Sigmoid colon (tissue), 7 donors: ENCODE measurements at places on chromosomes 11 and 22. TPM values are rescaled to one million over a fixed set of nuclear protein-coding genes. Genes with fewer than 3 reads are reported as not detected.

The ABTB2 gene
- 1.3 TPM for total RNA-seq

DNA sequence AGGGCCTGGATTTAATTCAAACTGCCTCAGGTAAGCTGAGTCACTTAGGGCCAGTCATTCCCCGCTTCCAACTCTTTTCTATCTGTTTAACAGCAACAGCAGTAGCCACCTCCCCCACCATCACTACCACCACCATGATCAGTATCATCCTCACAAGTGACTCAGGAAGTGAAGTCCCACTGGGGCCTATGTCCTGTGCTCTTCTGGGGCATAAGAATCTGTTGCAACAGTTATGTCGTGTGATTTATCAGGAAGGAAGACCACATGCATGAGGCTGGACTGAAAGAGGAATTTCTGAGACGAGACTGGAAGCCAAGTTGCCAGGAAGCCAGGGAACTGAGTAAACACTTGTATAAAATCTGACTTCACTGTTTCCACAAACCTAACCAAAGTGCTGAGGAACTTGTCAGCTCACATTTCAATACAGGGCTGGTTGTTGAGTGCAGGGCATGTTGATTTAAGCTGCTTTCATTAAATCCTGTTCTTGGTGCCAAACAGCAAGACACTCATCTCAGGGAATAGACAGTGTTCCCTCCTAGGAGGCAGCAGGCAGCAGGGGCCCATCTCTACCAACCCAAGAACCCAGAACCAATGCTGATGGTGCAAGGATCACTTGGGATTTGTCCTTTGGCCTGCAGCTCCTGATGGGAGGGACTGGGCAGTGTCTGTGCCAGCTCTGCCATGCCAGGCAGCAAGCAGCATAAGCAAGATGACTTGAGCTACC lies 226.7 kb upstream of the NARS2 start:
- peak; percentile 86 for DNase-seq

The APOA4 gene
- not detected for total RNA-seq

DNA sequence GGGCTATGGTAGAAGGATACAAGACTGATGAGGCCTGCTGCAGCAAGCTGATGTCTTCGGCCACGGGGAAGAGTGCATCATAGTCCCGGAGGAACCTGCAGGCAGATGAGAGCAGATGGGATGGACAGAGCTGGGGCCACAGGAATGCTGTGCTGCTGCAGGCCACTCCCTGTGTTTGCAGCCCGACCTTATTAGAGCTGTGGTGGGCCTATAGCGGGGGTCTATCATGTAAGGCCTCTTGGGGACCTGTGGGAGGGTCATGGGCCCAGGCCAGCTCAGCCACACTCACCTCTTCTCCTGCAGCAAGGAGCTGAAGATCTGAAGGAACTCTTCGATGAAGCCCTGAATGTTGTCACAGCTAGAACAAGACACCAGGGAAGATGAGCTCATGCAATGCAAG lies 31.9 kb downstream of the ASCC2 start:
- no peak for DNase-seq

The TOM1 gene
- total RNA-seq = 32.5 TPM

DNA sequence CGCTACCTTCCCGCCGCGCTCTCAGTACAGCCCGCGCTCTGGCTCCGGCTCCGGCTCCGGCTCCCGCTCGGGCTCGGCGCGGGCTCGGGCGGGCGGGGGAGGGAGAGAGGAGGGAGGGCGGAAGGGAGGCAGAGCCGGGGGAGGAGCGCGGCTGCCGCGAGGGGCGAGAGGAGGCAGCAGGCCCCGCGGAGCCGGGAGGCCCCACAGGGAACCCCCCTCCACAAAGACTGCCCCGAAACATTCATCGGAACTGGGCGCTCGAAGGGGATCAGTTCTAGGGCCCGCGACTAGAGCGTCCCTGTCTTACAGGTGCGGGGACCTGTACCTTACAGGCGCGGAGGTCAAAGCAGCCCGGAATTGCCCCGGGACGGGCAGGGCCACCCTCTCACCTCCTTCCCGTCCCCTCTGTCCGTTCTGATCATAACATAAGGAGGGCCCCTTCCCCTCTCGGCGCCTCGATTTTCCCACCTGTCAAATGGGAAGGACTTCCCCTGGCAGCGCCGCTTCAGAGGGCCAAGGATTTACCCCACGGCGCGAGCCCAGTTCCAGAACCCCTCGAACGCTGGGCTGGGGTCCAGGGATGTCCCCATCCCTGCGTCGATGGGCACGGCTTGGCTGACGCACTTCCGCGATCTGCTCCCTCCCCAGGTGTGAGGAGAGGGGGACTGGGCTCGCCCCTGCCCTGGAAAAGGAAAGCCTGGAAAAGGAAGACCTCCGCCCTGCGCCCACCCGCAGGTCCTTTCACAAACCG lies at the start of gene SHISA8:
Gene SHISA8 (minus strand): TSS at position 40 of the 751 bp plus-strand sequence. CDS start 407 bp downstream, outside the sequence.
- no peak for DNase-seq

DNA sequence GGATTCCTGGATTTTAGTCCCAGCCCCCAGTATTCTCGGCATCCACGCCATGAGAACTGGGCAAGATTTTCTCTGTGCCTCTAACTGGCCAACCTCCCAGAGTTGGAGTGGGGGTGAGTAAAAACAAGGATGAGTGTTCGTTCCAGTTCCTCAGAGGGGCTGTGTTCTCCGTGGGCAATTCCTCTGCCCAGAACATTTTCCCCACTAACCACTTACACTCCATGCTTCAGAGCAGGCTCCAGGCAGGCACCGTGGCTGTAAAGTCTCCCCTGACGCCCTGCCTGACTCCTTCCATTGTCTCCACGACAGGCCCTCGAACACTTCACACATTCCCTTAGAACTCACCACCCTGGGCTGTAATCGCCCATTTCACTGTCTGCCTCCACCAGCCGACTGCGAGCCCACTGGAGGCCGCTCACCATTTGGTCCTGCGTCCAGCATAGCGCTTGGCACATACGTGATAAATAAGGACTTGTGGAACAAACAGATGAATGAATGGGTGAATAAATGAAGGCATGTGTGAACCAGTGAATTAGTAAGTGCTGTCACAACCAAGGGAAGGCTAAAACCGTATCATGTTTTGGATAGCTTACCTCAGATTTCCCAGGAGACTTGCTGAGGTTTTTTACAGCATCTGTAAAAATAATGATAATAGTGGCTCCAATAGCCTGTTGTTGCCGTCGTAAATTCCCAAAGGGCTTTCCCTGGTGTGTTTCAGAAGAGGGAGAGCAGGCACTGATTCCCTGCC lies 6.1 kb downstream of the APLNR start:
- no peak for DNase-seq

- no peak for DNase-seq
Observed at GRCh38 chr11:61728066-61728939, 24.1 kb upstream of the MYRF start.

GRCh38 chr22:37186228-37186996 lies 1.6 kb downstream of the C1QTNF6 start:
- DNase-seq = peak; percentile 43

DNA sequence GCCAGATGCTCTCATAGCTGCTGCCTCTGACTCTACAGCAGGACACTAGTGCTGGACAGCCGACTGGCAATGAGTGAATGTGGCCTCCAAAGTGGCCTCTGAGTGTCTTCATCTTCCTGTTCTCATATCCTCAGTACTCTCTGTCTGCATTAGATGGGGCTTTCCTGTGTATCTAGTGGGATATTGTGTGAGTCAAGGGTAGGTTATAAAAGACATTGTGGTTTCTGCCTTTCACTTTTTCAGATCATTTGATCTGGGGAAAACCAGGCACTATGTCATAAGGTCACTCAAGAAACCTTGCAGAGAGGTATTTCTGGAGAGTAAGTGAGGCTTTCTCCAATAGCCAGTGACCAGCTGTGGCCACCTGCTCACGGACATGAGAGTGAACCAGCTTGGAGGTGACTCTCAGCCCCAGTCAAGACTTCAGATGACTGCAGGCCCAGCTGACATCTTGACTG lies 333.6 kb upstream of the NCAM1 start:
- no peak for DNase-seq

DNA sequence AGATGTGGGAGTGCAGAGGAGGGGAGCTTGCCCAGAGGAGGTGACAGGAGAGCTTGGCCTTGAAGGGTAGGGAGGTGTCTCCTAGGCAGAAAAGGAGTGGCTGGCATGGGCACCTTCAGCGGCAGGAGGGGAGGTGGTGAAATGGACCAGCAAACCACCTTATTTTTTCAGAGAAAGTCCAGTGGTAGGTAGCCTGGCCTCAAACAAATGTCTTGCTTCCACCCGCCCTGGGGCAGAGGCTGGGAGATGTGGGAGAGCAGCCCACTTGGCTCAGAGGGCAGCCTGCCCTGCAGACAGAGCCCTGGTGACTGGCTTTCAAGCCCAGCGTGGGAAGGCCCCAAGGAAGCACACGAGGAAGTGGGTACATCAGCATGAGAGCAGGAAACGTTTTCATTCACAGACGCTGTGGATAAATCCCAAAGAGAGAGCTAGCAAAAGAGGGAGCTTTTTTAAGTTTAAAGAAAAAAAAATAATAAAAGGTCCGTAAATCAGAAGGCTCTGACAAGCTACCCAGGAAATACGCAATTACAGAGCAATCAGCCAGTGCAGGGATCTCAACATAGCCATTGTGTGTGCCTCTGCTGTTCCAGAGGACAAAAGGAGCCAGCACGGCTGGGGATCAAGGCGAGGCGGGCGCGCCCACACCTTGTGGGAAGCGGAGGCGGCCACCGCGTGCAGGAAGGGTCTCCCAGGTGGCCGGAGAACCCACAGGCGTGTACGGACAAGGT lies 238.7 kb upstream of the PLET1 start:
- no peak for DNase-seq

The JHY gene
- 8.9 TPM for total RNA-seq

- DNase-seq = no peak
Observed at GRCh38 chr22:44847380-44847779, 95.0 kb downstream of the ARHGAP8 start.

GRCh38 chr11:42175203-42175602 lies 715.8 kb upstream of the LRRC4C start:
- no peak for DNase-seq

The MUC2 gene
- 8.0 TPM for total RNA-seq

The CRYAB gene
- 151 TPM for total RNA-seq

GRCh38 chr11:121931748-121932352 lies 184.2 kb downstream of the BLID start:
- DNase-seq = no peak

DNA sequence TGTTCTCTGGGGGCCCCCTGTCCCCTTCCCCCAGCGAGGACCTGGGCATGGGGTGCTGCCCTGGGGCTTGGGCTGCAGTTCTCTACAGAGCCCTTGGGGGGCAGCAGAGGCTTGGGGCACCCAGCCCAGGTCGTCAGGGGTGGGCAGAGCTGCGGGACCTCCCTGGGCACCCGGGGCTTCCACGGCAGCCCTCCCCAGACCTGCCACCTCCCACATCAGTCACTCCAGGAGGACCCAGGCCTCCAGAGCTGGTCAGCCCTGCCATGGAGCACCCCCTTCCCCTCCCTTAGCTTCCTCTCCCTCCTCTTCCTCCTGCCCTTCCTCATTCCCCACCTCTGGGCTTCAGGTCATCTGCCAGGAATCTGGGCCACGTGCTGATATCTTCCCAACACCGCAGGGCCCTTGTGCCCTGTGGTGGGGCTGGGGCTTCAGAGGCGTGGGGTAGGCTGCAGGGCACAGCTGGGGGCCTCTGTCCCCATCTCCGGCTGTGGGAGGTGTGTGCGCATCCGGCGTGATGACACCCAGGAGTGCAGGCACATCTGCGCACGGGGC lies 5.8 kb downstream of the TSPAN4 start:
- DNase-seq = no peak

The ANO3 gene
- 0.33 TPM for total RNA-seq

DNA sequence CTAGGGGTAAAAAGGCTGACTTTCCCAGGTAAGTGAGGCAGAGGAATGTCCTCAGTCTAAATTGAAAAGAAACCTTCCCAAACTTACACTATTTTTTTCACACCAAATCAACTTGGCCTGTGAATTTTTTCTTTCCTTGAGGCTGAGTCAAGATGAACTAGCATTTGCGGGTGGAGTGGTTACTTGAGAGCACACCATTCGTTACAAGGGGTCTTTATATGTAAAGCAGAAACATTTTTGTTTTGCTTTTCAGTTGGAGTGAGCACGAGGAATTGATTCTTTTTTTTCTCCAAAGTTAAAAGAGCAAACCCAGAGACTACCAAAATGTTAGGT lies 36.4 kb downstream of the MAML2 start:
- DNase-seq = no peak

The KCNE3 gene
- 12.5 TPM for total RNA-seq

The FAM227A gene
- total RNA-seq = 0.55 TPM

- no peak for DNase-seq
Observed at GRCh38 chr11:116302756-116303155, 470.0 kb downstream of the BUD13 start.

- DNase-seq = no peak
Observed at GRCh38 chr11:64539239-64539638, 51.8 kb upstream of the SLC22A12 start.

DNA sequence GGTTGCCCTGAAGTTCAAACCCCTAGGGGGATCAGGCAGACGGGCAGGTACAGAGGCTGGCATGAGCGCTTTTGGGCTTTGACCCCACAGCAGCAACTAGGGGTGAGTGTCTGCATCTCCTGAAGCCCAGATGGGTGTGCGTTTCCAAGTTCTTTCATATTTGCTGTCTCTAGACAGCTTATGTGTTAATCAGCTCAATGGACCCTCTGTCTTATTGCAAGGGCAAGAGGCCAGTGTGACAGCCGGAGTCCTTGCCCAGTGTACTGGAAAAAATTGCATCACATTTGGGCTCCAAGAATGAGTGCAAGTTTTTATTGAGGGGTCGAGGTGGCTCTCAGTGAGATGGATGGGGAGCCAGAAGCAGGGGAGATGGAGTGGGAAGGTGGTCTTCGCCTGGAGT lies 1863.7 kb upstream of the RAG2 start:
- DNase-seq = no peak

The BCO2 gene
- total RNA-seq = 6.4 TPM
